ENCODE measurements at places on chromosomes 2 and 18. TPM values are rescaled to one million over a fixed set of nuclear protein-coding genes. Genes with fewer than 3 reads are reported as not detected.

TNFRSF11A gene
- 3.6 TPM for polyA plus RNA-seq

ASNSD1 gene
- 44.0 TPM for polyA plus RNA-seq

CRYGC gene
- not detected for polyA plus RNA-seq

CFAP65 gene
- polyA plus RNA-seq, result 0.27 TPM

FBXO48 gene
- 1.4 TPM for polyA plus RNA-seq

D2HGDH gene
- 51.0 TPM for polyA plus RNA-seq

NCKAP1 gene
- polyA plus RNA-seq, result 36.8 TPM

VIL1 gene
- 0.16 TPM for polyA plus RNA-seq

HK2 gene
- 4.8 TPM for polyA plus RNA-seq

RFTN2 gene
- 0.73 TPM for polyA plus RNA-seq

COL6A3 gene
- 36.2 TPM for polyA plus RNA-seq

CHRND gene
- 0.43 TPM for polyA plus RNA-seq

Measured in thymus (tissue), 14 donors.